ENCODE measurements at places on chromosomes 6 and 20.

DNA sequence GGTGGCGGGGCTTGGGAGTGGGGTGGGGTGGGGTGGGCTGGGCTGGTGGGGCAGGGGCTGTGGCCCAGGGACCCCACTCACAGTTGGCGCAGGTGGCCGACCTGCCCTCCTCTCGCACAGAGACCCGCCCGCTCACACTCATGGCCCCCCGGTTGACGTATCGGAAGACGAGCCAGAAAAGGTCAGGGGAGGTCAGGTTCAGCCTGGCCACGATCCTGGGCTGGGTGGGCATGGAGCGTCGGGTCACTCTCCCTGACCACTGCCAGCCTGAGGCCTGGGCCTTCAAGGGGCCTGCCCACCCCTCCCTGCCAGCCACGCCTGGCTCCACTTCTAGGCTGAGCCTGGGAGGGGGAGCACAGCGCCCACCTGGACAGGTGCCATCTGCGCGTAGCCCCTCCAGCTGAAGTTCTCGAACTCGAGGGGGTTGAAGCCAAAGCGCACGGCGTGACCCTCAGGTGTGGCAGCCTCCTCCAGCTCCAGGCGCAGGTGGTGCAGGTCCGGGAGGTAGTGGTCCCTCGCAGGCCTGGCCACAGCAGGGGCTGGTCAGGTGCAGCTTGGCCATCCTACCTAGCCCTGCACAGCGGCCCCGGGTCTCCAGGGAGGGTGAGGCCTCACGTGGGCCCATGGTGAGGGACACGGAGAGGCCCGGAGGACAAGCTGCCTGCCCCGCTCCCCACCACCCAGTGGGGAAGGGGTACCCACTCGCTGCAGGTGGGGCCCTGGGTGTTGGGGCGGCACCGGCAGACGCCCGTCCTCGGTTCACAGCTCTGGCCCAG is 31.2 kb downstream of the ADRM1 start:
- ATAC-seq, result no peak

DNA sequence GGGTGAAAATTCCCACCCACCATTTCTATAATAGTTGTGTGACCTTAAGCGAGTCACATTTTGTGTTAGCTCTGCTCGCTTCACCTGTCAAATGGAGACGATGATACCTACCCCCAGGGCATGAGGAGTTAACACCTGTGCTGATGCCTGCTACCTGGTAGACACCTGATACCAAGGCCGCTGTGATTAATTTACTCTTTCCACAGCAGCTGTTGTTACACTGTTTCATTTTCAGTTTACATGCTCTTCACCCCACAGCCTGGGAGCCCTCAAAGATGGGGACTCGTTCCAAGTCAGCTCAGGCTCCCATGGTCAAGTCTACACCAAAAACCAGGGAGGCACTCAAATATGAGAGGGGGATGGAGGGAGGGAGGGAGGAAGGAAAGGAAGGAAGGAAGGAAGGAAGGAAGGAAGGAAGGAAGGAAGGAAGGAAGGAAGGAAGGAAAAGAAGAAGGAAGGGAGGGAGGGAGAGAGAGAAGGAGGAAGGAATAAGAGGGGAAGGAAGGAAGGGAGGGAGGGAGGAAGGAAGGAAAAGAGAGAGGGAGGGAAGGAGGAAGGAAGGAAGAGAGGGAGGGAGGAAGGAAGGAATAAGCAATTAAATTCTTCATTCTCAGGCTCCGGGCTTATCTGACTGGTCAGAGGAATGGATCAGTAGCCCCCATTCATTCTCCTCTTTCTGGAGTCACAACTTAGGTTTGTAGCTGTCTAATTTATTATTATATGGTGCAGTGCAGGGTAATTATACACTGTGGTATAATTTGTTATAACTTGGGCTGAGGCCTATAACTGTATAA is 40.9 kb downstream of the PDYN start:
- no peak for ATAC-seq

GRCh38 chr6:135085700-135086413 is 31.2 kb upstream of the HBS1L start:
- ATAC-seq, result no peak

- no peak for ATAC-seq
Observed at GRCh38 chr20:58595167-58595566, 55.9 kb upstream of the STX16 start.

DNA sequence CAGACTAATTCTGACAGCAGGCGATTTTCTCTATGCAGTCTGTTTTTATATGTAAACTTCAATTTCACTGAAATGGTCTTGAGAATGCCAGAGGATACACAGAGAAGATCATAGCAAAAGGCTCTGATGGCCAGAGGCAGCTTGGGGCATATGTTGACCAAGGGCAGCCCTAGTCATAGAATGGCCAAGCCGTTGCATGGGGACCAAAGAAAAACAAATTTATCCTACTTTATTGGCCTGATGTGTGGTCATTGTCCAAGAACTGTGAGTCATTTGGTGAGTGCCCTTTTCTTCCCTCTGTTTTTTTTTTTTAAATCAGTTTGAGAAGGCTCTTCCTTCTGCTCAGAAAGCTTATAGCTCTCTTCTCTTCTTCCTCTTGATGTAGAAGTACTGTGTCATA is 5.8 kb downstream of the HDGFL1 start:
- ATAC-seq, result no peak

GRCh38 chr6:97097068-97098047 is 172.8 kb downstream of the KLHL32 start:
- no peak for ATAC-seq

All from SK-N-SH treated with all-trans-retinoic acid at 6 μM for 48 hours (cell line).